ENCODE measurements at places on chromosomes 5 and 9.

DNA sequence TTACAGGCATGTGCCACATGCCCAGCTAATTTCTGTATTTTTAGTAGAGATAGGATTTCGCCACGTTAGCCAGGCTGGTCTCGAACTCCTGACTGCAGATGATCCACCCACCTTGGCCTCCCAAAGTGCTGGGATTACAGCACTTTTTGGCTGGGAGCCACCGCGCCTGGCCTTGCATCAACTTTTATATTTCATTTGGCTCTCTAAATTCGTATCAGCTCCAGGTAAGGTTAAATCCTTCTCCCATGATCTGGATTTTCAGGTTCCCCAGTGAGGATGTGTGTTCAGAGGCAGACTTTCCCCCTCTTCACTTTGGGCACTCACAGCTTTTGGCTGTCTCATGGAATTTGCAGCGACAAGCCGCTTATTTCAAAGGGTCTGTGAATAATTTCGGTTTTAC, 16.8 kb upstream of the RNF38 start:
- no peak for DNase-seq

DNA sequence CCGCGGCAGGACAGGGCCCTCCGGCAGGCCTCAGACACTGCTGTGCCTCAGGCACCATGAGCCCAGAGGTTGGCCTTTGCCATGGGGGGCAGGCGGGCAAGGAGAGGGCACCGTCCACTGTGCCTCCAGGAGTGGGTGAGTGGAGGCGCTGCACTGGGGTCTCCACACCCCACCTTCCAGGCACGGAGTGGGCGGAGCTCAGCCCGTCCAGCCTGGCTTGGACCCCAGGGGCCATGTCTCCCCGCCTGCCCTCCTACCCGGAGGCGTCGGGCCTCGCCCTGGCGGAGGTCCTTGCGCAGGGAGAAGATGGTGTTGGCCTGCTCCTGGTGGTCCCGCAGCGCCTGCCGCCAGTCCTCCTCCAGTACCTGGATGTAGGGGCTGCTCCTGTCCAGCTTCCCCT, 3.4 kb downstream of the CARD9 start:
- no peak for DNase-seq

GRCh38 chr5:65020492-65020891, 251.8 kb downstream of the CWC27 start:
- no peak for DNase-seq

- no peak for DNase-seq
These were observed 35.6 kb downstream of the CEP72 start for GRCh38 chr5:647727-648126.

DNA sequence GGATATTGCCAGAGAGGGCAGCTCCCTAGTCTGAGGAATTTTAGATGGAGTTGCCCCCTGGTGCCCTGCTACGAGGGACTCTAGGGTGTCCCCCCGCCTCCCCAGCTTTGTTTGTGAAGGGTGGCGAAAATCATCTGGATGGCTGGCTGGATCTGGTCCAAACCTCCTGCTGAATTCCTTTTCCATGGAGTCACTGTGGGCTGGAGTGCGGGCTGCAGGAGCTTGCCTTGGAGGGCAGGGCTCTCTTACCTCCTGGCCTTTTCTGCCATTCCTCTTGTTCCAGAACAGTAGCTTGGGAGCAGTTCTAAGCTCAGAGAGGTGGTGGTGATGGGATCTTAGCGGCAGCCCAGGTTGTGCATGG, 2.1 kb downstream of the SYNPO start:
- DNase-seq = peak; percentile 64

GRCh38 chr5:126831156-126831555, 54.2 kb downstream of the LMNB1 start:
- no peak for DNase-seq

GRCh38 chr9:16612627-16613026, 257.8 kb downstream of the BNC2 start:
- no peak for DNase-seq

DNA sequence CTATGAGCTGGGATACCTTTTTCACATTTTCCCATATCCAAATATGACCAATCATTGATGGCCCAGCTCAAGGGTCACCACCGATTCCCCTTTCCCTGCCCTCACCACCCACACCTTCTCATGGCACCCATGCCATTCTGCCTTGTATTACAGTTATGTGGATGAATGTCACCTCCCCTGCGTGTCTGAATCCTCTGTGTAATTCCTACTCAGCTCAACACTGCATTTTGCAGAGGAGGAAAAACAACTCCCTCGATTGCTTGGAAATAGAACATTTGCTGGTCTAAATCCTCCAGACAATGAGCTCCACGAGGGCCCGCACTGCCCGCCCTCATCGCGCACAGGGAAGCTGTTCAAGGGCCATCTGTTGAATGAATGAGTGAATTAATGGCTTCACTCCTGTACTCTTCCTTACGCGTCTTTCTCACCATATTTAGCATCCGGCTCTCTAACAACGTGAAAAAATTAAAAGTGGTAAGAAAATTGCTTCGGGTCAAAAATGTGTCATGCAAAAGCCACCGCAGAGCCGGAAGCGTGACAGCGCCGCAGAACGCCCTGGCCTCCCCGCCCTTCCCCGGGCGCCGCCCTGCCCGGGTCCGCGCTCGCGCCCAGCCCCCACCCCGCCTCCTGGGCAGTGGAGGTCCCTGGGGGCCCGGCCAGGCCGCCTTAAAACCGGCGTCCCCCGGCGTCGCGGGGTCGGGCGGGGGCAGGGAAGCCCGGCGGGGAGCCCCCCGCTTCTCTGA, 704 bp downstream of the SUSD1 start:
- DNase-seq = no peak

DNA sequence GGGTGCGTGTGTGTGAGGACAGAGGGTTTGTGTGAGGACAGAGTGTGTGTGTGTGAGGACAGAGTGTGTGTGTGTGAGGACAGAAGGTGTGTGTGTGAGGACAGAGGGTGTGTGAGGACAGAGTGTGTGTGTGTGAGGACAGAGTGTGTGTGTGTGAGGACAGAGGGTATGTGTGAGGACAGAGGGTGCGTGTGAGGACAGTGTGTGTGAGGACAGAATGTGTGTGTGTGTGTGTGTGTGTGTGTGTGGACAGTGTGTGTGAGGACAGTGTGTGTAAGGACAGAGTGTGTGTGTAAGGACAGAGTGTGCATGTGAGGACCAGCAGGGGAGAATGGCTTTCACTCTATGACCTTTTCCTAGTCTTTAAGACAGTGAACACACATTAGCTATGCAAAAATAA, 63.1 kb upstream of the UBAC1 start:
- no peak for DNase-seq

DNA sequence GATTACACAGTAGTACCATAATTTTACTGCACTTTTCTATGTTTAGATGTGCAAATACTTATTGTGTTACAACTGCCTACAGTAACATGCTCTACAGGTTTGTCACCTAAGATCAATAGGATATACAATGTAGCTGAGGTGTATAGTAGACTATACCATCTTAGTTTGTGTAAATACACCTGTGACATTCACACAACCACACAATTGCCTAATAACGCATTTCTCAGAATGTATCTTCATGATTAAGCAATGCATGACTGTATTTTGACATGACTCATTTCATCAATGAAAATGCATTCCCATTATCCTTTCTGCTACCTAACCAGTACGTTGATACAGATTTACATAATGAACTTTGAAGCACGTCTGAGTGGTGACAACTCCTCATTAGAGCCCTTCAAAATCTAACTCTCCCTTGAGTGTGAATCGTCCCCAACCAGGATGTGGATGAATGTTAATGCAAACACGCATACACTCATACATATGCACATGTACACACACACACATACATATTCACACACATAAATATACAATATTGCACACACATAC, 28.4 kb downstream of the GZMK start:
- DNase-seq = no peak

- no peak for DNase-seq
These were observed 478.5 kb downstream of the RAB3C start for GRCh38 chr5:59061377-59061776.

- no peak for DNase-seq
These were observed 167.9 kb downstream of the ARHGEF28 start for GRCh38 chr5:73793911-73794310.

DNA sequence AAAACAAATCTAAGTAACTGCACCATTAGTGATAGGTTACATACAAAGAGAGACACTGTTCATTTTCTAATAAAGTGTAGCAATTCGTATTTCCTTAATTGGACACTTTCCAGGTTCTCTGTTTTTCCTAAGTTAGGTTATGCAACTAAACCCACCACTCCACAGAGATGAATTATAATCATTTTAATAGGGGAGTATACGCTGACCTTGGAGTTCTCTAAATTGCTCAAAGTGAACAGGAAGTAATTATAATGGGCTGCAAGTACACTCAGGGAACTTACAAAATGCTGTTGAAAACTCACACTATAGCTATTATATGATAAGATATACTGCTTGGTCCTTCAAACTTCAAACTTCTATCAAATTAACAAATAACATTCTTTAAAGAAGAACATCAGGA, 18.2 kb upstream of the ADCY2 start:
- DNase-seq = no peak

DNA sequence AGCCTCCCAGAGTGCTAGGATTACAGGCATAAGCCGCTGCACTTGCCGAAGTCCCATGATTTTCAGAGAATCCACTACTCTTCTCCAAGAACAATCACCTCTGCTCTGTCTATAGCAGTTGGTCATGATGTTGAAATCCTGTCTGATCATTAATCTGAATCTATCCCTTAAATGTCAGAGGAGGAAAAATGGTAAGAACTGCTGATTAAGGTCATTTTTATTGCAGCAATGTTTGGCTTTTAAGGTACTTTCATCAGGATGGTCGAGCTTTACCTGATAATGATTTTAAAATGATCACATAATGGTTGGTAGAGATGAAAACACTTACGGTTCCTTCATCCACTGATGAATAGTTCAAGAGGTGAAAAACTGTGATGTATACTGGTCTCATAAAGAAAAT, 968.6 kb downstream of the TLE4 start:
- no peak for DNase-seq

GRCh38 chr5:89729623-89730301, 679.8 kb downstream of the CETN3 start:
- DNase-seq = no peak

DNA sequence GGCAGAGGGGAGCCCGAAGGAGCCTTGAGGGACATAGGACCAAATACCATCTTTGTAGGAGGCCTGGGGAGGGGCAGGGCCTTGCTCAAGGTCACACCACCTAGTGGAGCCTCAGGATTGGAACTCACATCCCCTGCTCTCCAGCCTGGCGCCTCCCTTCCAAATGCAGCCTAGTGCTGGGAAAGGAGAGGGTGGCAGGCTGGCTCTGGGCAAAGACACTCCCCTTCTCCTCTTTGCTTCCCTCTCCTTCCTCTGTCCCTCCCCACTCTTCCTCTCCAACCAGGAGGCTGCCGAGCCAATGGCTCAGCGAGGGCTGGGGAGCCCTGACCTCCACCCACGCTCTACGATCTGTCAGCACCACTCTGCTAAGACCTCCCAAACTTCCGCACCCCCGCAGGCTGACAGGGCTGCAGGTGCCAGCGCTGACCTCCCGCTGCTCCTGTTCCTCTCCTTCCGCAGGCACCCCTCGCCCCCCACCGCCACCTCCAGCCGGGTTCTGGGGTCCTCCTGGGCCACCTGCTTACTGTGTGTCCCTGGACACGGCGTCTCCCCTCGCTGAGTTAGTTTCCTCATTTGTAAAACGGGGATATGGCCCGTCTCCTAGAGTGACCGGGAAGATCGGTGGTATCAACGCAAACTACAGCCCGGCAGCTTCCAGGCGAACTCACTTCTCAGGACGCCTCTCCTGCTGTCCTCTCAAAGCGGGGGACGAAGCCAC, 52.9 kb downstream of the C9orf50 start:
- DNase-seq = no peak

- no peak for DNase-seq
These were observed 193.0 kb downstream of the PRR16 start for GRCh38 chr5:120657104-120657503.

DNA sequence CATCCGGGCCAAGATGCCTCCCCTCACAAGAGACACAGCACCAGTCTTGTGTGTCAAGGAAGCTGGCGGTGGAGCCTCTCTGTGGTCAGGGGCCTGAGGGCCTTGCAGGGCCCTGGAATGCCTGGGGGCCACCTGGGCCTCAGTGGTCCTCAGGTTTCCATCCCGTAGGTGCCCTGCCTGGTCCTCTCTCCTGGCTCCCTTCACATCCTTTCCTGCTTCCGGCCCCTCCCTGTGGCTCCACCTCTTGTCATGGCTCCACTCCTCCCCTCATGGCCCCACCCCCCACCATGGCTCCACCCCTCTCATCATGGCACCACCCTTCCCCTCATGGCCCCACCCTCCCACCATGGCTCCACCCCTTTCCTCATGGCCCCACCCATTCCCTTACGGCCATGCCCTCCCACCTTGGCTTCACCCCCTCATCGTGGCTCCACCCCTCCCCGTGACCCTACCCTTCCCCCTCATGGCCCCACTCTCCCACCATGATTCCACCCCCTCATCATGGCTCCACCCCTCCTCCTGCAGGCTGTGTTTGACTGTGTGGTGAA, 175.8 kb downstream of the CACNA1B start:
- no peak for DNase-seq

GRCh38 chr9:106892632-106893031, 29.7 kb downstream of the ZNF462 start:
- peak; percentile 95 for DNase-seq

DNA sequence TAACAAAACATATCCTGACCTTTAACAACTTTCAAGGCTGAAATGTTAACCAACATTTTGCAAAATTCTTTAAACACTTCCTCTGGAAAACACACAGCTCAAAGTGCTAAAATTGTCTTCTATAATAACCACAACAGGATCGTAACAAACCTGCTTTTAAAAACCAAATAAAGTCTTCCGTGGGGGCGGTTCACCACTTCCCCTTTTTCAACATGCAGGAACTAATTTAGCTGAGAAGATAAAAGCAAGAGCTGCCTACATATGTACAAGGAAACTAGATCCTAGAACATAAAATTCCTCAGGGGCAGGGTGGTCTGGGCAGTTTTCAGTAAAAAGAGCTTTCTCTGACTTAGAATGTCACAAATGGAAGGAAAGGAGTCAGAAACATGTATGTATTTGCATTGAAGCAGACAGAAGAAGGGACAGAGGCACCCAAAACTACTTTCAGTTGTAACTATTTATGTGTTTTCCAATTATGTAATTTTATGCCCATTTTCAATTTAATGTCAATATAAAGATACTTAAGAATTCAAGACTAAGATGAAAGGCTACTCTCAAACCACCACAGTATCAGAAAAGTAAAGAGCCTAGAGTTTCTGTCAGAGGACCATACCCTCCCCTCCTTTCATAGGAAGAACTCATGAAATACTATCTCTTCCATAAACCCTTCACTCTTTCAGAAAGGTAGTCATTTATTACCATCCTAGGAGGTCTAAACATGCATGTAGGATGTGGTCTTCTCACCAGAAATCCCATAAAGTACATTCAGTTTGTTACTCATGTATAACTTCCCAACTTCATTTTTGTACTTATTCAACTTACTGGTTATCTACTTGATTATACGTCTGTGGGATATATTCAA, 185.9 kb upstream of the RASA1 start:
- DNase-seq = no peak

GRCh38 chr5:131289738-131290137, 25.9 kb downstream of the CDC42SE2 start:
- DNase-seq = no peak

DNA sequence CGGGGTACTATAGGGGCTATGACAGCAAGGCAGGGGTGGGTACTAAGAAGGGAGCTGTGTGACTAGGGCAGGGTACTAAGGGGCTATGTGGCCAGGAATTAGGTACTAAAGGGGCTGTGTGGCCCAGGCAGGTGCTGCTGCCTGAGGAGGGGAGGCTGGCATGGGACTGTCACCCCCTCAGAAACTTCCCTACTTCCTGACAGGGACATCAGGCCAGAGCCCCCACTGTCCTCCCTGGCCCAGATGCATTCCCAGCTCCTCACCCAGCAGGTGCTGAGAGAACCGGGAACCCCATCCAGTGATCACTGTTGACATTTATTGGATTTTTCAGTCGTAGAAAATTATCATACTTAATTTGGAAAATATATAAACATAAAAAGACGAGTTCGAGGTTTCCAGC, 26.6 kb downstream of the IRX2 start:
- DNase-seq = no peak
